Epithelial cell of proximal tubule (primary cell): ENCODE measurements at places on chromosomes 3 and 15. TPM values are rescaled to one million over a fixed set of nuclear protein-coding genes. Genes with fewer than 3 reads are reported as not detected.
A peak's percentile ranks its signal among the peaks of the same experiment; 100 is the strongest.

DNA sequence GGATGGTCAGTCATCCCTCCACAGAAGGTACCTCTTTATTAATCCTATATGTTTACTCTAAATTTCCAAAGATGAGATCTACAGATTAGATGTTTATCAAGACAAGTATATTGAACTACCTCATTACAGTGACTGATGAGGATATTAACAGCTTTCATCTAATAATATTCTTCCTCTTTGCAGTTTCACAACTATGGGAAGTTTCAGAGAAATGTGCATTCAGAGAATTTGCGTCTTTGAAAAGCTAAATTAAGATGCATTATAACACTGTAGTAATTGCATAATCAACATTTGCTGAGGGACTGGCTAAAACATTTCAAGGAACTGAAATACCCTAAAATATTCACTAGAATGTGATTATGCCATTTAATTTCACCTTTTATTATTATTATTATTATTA lies 46.7 kb downstream of the MCF2L2 start:
- DNase-seq: no peak

MFGE8 gene
- 68.9 and 135 TPM in 2 replicates for total RNA-seq

DNA sequence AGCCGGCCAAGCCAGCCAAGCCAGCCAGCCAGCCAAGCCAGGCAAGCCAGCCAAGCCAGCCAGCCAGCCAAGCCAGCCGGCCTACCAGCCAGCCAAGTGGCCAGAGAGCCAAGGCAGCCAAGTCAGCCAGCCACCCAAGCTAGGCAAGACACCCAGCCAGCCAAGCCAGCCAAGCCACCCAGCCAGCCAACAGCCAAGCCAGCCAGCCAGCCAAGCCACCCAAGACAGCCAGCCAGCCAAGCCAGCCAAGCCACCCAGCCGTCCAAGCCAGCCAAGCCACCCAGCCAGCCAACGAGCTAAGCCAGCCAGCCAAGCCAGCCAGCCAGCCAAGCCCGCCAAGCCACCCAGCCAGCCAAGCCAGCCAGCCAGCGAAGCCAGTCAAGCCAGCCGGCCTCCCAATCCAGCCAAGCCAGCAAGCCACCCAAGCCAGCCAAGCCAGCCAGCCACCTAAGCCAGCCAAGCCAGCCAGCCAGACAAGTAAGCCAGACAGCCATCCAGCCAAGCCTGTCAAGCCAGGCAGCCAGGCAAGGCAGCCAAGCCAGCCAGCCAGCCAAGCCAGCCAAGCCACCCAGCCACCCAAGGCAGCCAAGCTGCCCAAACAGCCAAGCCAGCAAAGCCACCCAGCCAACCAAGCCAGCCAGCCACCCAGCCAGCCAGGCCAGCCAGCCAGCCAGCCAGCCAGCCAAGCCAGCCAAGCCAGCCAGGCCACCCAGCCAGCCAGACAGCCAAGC lies 200.5 kb downstream of the GOLGA6L6 start:
- no peak for DNase-seq

- no peak for DNase-seq
Observed at GRCh38 chr3:116443191-116443661, 2.1 kb downstream of the LSAMP start.

GRCh38 chr3:149487598-149488197 lies 13.2 kb downstream of the TM4SF4 start:
- no peak for DNase-seq

CHL1 gene
- 0.17 TPM in 1 of 2 replicates, not detected in the other for total RNA-seq

- DNase-seq: peak; percentile 94
Observed at GRCh38 chr15:51874751-51875644, 45.5 kb downstream of the TMOD3 start.

GRCh38 chr15:78207641-78208340 lies 26.6 kb downstream of the ACSBG1 start:
- DNase-seq: no peak

GRCh38 chr3:75192146-75192616 lies 471.9 kb upstream of the FRG2C start:
- no peak for DNase-seq

- no peak for DNase-seq
Observed at GRCh38 chr15:63484433-63485186, 19.8 kb upstream of the USP3 start.

GRCh38 chr3:57166660-57167059 lies 1.5 kb upstream of the IL17RD start:
- no peak for DNase-seq

GRCh38 chr3:134008630-134009156 lies 21.0 kb downstream of the SLCO2A1 start:
- peak; percentile 63 for DNase-seq

- DNase-seq: no peak
Observed at GRCh38 chr3:123792473-123793201, 91.5 kb downstream of the MYLK start.

- DNase-seq: no peak
Observed at GRCh38 chr15:31511707-31512310, 185.2 kb downstream of the KLF13 start.

DNA sequence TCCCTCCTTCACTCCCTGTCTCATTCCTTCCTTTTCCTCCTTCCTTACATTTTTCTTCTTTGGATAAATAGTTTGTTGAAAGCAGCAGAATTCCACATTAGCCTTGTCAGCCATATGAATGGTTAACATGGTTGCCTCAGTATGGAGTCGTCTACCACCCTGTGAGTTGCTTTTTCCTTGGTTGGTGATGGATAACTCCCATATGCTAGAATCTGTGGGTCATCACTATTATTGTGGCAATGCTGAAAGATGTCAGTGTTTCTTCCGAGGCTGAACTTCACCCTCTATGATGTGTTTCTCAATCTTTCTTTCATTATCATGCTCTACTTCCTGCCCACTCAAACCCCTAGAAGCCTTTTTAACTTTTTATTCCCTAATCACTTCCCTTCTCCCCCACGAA lies 481.8 kb upstream of the KCNMB2 start:
- DNase-seq: no peak

- no peak for DNase-seq
Observed at GRCh38 chr3:127039719-127040118, 56.8 kb downstream of the PLXNA1 start.

GRCh38 chr3:85567071-85567676 lies 608.4 kb downstream of the CADM2 start:
- no peak for DNase-seq

DNA sequence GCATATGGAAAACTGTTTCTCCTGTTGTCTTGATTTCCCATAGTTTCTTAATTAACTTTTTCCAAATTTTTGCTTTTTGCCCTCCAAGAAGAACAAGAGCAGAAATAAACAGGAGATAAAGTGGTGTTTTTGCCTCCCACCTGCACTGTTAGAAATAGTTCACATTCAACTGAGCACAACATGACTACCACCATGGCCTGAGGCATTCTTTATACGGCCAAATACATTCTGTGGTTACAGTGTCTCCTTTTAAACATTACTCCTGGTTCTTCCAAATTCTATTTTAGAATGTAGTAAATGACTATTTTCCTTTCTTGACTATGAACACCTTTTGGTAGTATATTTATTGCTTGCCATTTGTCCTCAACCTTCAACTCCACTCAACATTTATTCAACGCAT lies 98.5 kb downstream of the LARS2 start:
- peak; percentile 10 for DNase-seq

- DNase-seq: no peak
Observed at GRCh38 chr15:63531586-63531985, 27.2 kb downstream of the USP3 start.

DRD3 gene
- total RNA-seq: not detected in 2 replicates

DNA sequence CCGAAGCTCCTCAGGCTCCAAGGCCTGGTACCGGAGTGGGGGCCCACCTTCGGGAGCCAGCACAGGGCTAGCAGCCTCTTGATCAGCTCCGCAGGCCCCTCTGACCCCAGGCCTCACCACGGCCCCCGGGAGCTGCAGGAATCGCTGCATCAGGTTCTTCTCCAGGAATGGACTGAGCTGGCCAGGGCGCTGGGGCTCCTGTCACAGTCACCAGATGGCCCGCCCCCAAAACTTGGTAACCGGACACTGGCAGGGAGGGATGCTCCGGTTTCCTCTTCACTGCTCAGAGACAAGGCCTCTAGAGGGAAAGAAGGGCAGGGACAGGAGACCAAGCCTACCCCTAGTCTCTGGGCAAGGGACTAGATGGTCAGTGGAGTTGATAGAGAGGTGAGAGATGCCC lies 9.9 kb downstream of the AP3B2 start:
- no peak for DNase-seq

DNA sequence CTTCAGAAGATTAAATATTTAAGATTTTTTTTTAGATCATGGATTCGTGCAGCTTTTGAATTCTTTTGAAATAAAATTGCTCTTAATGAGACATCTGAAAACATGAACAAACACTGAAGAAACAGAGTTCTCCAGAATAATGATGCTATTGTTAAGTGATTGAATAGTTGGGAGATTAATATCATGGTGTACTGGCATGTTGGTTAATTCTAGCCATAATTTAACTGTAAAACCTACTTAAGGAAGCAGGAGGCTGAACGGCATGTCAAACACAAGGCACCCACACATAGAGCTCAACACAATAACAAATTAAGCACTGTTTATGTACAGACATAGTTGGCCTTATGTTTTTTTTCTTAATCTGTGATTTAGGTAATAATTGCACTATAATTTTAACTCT lies 185.6 kb downstream of the RBMS3 start:
- DNase-seq: no peak

GRCh38 chr3:160129459-160130061 lies 95.7 kb upstream of the C3orf80 start:
- peak; percentile 56 for DNase-seq

DNA sequence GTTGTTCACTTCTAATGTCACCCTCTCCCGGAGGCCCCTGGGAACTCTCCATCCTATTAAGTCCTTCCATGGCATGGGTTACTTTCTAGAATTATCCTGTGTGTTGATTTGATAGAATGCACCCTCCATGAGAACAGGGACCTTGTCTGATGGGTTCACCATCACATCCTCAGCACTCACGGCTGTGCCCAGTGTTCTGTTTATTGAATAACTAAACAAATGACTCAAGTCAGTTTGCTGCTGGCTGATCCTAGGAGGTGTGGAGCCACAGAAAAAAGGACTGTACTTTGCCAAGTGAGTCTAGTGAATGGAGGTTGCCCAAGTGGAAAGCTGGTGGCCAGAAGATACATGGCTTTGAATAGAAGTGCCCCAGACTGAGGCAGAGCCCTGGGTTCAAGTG lies 48.5 kb upstream of the RAB6B start:
- peak; percentile 52 for DNase-seq

DNA sequence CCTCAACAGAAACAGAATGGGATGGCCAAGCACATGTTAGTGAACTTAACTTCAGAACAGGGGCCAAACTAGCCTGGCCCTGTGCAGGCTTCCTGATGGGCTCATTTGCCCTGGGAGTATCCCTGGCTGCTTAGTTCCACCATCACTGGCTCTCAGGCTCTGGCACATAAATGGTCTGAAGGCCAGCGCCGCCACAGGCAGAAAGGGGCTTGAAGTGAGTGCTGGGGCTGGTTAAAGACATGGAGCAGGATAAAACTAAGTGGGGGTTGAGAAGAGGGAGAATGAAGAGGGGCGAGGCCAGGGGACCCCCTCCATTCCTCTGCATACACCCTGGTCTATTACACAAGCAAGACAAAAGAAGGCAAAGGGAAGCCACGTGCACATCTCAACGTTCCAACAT lies 12.2 kb downstream of the SLCO2A1 start:
- DNase-seq: no peak

CCR2 gene
- not detected in 2 replicates for total RNA-seq

GRCh38 chr3:179179979-179180759 lies 32.0 kb downstream of the PIK3CA start:
- no peak for DNase-seq

- DNase-seq: no peak
Observed at GRCh38 chr3:74041068-74041675, 416.4 kb upstream of the PDZRN3 start.

RBP2 gene
- not detected in 2 replicates for total RNA-seq

DNA sequence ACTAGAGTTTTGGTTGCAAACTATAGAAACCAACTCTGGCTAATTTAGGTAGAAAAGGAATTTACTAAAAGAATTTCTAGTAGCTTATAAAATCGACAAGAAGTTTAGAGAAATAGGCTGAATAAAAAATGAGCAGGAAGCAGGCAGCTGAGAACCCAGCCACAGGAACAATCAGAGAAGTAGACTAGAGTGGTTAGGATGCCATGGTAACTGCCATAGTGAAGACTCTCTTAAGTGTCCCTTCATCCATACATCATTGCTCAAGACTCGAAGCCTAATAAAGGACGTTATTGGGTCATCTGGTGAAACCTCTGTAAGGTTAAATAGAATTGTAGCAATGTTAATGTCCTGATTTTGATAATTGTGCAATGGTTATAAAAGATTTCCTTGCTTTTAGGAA lies 13.8 kb downstream of the AVEN start:
- DNase-seq: no peak

C2CD4A gene
- total RNA-seq: 0.07 and 0.35 TPM in 2 replicates

PIGZ gene
- total RNA-seq: 0.36 and 0.63 TPM in 2 replicates

DNA sequence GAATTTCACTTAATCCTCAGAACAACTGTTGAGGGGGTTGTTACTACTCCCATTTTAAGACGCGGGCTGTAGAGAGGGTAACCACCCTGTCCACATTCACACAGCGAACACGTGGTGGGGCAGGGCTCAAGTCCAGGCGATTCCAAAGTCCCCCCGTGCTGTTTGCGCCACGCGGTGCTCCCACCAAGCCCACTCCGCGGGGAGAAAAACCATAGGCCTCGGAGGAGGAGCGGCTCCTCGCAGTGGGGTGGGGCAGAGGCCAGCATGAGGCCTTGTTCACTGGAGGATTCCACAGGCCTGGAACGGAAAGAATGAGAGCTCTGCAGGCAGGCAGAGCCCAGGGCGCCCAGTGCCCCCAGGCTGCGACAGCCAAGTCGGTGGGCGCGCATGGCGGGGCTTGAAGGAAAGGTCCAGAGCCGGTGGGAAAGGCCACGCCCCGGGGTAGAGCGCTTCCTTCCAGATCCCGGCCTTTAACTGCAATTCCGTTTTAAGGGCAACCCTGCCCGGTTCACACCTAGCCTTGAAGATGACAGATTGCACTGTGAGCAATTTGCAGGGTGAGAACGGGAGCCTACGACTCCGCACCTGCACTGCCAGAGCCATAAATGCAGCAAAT lies 161.8 kb upstream of the TBL1XR1 start:
- DNase-seq: no peak

DNA sequence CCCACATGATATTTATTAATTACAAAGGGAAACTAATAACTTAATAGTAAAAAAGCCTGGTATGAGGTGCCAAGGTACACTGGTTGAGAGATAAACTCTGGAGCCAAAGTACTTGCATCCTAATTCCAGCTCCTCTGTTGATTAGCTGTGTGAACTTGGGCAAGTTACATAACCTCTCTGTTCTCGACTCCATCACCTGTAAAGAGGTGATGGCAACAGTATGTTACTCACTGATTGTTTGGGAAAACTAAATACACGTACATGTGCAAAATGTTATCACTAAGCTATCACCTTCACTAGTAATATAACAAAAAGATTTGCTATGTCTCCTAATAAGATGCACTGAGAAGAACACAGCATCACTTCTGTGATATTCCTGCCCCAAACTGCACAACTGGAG lies 206.4 kb downstream of the MEX3B start:
- DNase-seq: no peak

- DNase-seq: no peak
Observed at GRCh38 chr3:16552757-16553156, 39.3 kb upstream of the RFTN1 start.
